ENCODE measurements at places on chromosomes 5 and 9.

- no peak for DNase-seq
These were observed 45.1 kb downstream of the PCSK5 start for GRCh38 chr9:75935591-75935990.

DNA sequence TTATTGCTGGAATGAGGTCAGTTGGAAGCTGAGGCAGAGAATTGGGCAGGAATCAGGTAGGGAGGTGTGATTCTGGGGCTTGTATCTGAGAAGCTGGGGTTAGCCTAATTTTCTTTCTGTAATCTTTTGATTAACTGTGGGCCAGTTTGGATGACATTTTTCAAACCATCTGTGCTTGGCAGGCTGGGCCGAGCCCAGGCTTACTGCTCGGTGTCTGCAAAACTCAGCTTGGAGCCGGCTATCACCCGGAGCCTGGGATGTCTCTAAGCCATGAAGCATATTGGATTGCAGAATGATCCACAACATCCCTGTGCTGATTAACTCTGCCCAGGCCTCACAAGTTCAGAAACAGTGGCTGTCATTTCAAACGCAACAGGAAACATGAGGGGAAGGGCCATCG lies 26.5 kb downstream of the KCNMB1 start:
- DNase-seq, result no peak

- DNase-seq, result no peak
These were observed 123.9 kb downstream of the ADAMTS2 start for GRCh38 chr5:179221196-179221876.

GRCh38 chr5:138696501-138696900 lies 56.7 kb upstream of the CTNNA1 start:
- no peak for DNase-seq

- no peak for DNase-seq
These were observed 33.2 kb downstream of the TARS1 start for GRCh38 chr5:33474004-33474403.

- DNase-seq, result no peak
These were observed 208.9 kb downstream of the VPS13A start for GRCh38 chr9:77386187-77386586.

GRCh38 chr5:74919487-74919886 lies 53.3 kb upstream of the FAM169A start:
- peak; percentile 7 for DNase-seq

Data from GM18507 (cell line).